ENCODE measurements at places on chromosomes 1 and 21.

DNA sequence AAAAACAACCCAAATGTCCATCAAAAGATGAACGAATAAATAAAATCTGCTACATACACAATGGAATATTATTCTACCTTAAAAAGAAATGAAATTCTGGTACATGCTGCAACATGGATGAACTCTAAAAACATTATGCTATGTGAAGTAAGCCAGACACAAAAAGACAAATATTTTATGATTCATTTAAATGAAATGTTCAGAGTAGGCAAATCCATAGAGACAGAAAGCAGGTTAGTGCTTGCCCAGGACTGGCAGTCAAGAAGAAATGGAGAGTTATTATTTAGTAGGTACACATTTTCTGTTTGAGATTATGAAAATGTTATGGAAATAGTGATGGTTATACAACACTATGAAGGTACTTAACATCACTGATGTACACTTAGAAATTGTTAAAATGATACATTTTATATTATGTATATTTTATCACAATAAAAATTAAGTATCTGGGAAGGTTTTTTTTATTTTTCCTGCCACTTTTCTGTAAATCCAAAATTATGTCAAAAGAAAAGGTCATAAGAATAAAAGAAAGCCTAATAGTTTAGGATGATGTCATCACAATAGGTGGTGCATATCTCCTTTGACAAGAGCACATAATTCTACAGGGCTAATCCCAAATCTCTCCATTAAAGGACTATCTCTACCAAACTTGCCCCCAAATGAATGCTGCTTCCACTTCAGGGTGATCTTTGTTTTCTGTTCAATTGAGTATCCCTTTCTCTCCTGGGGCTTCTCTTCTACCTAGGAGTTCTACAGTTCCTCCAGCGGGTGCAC is 40.2 kb upstream of the FCER1A start:
- no peak for DNase-seq

- no peak for DNase-seq
These were observed 1.3 kb downstream of the MAP7D1 start for GRCh38 chr1:36157115-36157903.

DNA sequence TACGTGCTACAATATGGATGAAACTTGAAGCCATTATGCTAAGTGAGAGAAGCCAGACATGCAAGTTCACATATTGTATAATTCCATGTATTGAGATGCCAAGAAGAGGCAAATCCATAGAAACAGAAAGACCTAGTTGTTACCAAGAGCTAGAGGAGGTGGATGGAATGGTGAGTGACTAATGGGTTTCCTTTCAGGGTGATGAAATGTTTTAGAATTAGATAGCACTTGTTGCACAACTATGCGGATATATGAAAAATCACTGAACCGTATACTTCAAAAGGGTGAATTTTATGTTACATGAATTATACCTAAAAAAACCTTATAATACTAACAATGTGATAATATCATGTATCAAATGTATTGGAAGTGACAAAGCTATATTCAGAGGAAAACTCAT is 18.1 kb downstream of the EPHA10 start:
- no peak for DNase-seq

DNA sequence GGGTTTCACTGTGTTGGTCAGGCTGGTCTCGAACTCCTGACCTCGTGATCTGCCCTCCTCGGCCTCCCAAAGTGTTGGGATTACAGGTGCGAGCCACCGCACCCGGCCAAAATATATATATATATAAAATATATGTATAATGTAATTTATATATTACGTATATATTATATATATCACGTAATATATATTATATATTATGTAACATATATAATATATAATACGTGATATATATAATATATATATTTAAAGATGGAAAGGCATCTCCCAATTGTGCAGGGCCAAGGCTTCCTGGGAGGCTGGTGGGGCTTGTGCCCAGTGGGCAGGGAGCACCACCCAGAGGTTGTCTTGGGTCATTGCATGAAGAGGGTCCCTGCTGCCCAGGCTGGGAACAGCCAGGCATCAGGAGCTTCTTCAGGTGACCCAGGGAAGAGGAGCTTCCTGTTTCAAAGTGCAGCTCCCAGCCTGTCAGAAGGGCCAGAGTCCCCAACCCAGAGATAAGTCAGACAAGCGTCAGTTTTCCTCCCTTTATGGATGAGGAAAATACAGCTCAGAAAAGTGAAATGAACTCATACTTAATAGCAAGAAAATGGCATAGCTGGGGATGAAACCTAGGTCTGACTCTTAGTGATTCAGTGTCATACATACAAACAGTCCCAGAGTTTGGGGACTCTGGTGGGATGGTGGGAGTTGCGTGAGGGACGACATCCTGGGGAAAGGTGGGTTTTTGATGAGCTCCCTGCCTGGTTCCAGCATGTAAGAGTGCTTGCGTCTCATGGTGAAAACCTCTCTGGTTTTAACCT is 12.0 kb downstream of the UBE2Q1 start:
- no peak for DNase-seq

DNA sequence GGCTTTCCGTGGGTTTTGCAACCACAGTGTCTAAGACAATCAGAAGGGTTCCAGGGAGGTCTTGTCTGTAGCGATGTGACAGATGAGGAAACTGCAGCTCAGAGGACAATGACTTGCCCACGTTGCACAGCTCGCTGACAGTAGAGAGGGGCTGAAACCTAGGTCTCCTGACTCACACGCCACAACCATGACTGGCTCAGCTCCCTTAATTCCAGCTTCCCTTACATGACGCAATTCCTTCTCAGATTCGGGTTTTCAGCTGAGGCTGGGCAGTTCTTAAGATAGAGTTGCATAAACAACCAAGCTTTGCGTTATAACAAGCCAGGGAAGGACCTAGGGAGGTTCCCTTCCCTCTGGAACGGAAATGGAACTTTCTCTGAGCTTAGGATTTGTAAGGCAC is 36.3 kb downstream of the DHCR24 start:
- DNase-seq, result no peak

- peak; percentile 32 for DNase-seq
These were observed 6.7 kb upstream of the RNASEL start for GRCh38 chr1:182595641-182596240.

DNA sequence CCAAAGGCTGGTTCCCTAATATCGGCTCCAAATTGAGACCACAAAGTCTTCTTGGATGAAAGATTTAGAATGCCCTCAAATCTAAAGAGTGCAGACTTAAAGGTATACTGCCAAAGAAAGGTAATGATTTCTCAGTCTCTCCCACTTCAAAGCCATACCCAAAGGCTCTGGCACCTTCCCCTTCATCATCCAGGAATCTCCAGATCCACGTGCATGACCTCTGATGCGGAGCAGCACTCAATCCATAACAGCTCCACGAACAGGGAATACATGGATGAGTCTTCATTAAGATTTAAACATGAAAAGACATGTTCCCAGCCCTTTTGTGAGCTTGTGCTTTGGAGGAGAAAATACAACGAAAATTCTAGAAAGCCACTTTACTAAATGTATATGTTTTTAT is 453.9 kb downstream of the DSCAM start:
- DNase-seq, result no peak

DNA sequence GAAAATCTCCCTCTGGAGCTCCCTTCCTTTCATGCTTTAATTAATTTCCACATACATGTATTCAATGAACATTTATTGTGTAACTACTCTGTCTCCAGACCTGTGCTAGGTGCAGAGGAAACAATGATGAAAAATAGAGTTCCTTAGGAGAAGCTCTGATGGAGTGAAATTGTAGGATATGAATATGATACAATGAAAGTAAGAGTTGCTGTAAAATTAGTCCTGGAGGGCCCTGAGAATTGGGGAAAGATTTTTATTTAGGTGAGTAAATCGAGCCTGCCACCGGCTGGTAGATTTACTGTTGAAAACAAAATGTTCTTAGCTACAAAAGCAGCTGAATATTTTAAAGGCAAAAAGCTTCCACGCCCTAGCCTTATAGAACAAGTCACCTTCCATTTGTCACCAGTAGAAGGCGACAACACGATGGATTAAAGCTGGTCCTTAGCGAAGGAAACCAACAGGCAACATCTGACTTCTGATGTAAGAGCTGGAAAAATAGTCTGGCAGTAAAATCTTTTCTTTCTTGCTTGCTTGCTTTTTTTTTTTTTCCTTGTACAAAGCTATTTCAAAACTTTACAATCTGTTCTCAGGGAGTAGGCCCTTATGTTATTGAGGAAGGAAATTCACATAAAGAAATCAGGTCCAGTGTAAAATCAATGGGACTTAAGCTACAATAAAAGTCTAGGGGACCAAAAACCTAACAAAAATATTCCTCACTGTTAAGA is 82.0 kb upstream of the ROR1 start:
- DNase-seq, result peak; percentile 16

- DNase-seq, result no peak
These were observed 142.0 kb upstream of the GRIK3 start for GRCh38 chr1:37176269-37176668.

DNA sequence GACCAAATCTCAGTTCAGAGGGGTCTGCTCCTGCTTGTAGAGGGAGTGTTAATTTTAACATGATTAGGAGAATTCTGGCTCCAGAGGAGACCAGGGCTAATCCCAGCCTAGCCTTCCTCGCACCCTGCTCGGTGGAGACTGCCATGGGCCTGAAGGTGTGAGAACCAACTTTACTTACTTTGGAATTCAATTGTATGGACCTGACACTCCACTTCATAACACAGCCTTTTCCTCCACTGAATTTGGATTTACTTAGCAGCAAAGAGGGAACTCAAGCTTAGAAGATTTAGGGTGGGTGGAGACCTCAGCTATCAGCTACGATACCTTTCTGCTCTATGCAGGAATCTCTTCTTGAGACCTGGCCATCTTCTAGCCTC is 11.5 kb downstream of the PLXNA2 start:
- DNase-seq, result no peak

GRCh38 chr1:53410100-53410541 is 49.1 kb upstream of the DMRTB1 start:
- DNase-seq, result no peak

DNA sequence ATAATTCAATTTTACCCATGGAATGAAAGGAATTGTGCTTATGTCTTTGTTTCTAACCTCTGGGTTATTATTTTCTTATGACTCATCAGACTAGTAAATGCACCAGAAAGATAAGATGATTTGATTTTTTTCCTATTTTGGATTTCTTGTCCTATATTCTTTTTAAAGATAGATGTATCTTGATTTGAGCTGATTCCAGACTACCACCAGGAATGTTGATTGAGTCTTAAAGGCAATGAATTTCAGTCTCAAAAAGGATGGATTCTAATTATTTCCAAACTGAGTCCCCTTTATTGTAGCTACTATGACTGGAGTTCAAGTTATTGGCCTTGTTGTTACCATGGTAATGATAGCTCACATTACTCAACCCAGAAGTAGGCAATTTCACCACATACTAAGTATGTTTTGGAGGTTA is 95.8 kb upstream of the RGS4 start:
- DNase-seq, result no peak

GRCh38 chr1:203091199-203091477 is 5.3 kb upstream of the MYOG start:
- no peak for DNase-seq

DNA sequence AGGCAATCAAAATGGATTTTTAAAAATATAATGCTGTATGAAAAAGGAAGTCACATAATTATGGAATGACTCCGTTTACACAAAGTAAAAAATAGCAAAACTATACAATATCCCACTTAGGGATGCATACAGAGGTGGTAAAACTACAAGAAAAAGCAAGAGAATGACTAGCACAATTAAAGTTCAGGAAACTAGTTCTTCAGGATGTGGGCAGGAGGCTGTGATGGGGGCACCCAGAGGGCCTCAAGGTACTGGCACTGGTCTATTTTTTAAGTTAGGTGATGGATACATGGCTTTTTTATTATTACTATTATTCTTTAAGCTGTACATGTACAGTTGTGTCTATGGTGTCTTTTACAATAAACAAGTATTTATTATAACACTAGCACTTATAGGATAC is 1.4 kb upstream of the ZC3H12A start:
- no peak for DNase-seq

GRCh38 chr1:5911871-5912271 is 80.4 kb downstream of the NPHP4 start:
- no peak for DNase-seq

GRCh38 chr1:1020000-1020404 is at the start of gene AGRN:
Gene AGRN, plus strand, starts transcription at chr1:1020120. Its CDS starts 53 bp downstream, at chr1:1020173.
- DNase-seq, result peak; percentile 39

DNA sequence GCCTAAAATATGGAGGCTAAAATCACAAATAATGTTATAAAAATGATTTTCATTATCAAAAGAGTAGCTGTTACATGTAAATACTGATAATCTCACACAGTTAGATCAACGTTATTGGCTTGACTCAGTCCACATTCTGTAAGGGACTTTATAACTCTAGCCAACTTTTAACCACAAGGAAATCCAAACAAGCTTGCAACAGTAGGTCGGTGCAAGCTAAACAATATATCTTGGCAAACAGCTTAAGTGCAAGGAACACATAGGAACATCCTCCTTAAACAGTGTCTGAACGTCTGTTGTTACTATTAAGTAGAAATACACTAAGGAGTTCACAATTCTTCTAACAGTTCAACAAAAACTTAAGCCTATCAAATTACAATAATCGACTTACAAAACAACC is 126.7 kb downstream of the EIF4G3 start:
- no peak for DNase-seq

GRCh38 chr1:13487143-13487868 is 26.5 kb downstream of the LRRC38 start:
- no peak for DNase-seq

GRCh38 chr1:212355230-212355969 is 59.3 kb downstream of the PACC1 start:
- no peak for DNase-seq

DNA sequence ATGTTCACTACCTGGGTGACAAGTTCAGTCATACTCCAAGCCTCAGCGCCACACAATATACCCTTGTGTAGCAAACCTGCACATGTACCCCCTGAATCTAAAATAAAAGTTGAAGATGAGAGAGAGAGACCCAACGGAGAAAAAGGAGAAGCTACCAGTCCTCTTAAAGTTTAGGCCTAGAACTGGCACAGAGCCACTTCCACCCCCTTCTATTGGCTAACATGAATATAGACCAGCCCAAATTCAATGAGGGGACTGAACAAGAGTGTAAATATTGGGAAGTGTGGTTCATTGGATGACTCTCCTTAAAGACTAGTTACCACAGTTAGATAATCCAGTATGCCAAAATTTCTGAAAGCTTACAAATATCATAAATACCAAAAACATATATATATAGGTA is 139.9 kb upstream of the ATP1B1 start:
- no peak for DNase-seq

GRCh38 chr1:160096274-160097116 is 1.9 kb downstream of the IGSF8 start:
- DNase-seq, result no peak

GRCh38 chr1:234870020-234870981 is 258.3 kb downstream of the TOMM20 start:
- no peak for DNase-seq

- peak; percentile 38 for DNase-seq
These were observed 46.5 kb downstream of the LAMC1 start for GRCh38 chr1:183069562-183070216.

DNA sequence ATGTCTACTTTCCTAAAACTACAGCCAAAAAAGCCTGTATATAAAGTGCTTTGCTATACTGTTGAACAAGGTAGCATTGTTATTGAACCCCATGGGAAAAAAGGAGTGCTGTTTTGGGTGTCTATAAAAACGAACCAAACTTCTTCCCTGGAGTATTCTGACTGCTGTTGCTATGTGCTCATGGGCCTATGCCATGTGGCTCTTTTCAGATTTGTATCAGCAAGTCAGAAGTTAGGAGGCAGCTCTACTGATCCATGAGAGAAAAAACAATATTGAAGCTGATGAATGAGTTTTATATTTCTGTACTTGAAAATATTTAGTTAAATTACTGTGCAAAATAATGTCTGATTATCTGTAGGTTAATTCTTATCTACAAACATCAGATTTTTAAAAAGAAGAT is 66.5 kb downstream of the ADGRL2 start:
- no peak for DNase-seq

GRCh38 chr1:20530901-20531300 is 21.5 kb upstream of the FAM43B start:
- DNase-seq, result no peak

All from DMS79 treated with DMSO at 0.1 percent for 48 hours (cell line).